ENCODE measurements at places on chromosomes 7 and 10.

DNA sequence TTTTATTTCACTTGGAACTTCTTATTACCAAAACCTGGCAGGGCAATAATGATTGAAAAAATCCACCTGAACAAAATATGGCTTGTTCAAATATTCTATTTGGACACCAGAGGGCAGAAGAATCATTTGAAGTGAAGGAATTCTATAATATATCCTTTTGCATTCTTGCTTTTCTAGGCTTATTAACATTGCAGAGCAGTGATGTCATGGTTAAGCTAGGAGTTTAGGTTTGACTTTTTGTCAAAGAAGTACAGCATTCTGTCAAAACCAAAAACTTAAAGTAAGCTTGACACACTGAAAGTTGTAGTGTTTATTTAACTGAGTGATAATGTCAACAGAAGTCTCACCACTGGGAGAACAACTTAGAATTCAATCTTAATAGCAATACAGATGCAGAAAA, 156.0 kb downstream of the SEMA3D start:
- no peak for DNase-seq

DNA sequence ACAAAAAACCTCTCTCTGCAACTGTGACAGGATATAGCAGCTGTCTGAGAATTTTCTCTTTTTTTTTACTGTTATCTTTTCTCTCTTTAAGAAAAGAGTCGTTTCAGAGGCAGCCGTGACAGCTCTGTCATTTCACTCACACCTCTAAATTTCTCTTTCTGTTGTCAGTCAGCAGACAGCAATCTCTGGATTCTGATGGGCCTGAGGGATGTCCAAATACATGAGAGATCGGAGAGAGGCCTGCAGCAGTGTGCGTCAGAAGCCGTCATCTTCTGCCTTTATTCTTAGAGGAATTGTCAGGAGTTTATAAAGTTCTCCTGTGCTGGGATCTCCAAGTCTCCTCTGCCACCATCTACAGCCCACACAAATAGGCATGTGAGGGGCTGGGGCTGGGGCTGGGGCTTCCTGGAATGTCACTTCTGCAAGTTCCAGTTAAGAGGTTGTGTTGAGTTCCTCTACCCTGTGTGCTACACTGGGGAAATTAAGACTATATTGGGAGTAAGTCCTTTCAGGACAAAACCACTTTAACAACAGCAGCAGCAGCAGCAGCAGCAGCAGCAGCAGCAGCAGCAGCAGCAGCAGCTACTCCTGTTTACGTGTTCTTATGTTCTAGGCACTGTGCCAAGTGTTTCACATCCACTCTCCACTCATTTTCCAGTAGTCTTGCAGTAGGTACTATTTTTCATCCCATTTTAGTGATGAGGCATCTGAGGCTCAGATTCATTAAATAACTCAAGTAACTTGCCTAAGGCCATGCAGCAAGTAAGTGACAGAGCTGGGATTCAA, 541.3 kb downstream of the LRMDA start:
- no peak for DNase-seq

DNA sequence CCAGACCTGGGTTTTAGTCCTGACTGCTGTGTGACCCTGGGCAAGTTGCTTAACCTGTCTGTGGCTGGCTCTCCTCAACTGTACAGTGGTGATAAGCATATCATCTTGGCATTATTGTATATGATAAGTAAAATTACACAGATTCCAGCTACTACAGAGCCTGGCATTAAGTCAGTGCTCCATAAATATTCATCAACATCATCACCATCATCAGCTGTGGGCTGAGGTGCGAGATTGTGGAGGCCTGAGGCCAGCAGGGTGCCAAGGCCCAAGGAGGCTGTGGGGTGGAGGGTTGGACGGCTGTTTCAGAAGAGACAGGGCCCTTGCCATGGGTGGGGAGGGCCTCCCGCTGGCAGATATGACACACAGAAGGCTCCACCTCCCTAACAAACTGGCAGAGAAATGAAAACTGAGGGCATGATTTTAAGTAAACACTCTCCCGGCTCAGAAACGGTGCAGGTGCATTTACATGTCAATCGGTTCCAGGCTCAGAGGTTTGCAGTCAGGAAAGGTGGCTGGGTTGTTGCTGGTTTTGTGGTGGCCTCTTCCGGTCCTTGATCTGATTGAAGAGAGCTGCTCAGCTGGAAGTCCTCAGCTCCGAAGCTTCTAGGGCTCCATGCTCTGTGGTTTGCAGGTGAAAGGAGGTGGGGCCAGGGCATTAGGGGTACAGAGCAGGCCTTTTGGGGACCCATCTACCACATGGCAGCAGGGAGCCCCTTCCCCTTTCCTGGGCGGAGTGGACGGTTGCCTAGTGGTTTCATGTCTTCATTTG, 10.2 kb downstream of the CRYGN start:
- peak; percentile 24 for DNase-seq

DNA sequence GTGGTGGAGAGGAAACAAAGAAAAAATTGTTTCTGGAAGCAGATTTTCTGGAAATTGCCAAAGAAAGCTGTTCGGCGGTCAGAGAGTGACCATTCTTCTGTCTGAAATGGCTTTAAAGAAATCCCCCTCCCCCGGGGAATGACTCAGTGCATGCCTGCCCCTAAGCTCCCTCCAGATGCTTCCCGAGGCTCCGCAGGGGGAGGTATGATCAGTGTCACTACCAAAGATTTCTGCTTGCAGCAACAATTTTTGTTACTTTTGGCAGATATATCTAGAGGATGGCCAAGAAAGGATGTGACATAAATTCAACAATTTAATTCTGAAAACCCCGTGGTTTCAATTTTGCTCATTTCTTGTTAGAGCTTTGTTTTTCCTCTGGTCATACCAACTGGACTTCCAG, 163.9 kb downstream of the JCAD start:
- no peak for DNase-seq

- no peak for DNase-seq
These were observed 566.8 kb downstream of the CNTNAP2 start for GRCh38 chr7:146683439-146683838.

DNA sequence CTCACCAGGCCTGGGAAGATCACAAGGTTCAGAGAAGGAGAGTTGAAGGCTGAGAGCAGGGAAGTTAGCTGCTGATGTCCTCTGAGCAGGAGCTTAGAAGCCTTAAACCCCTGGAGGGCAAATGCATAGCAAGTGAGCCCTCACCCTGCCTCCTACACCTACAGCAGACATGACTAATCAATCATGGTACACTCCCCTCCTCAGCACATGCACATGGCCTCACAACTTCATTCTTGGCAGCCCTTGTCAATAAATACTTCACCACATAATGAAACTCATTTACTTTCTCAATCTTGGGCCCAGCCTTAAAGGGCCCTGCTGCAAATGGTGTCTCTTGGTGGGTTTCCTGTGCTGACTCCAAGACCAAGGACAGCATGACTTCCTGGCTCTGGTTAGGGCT, 12.9 kb downstream of the MMRN2 start:
- DNase-seq: peak; percentile 1

DNA sequence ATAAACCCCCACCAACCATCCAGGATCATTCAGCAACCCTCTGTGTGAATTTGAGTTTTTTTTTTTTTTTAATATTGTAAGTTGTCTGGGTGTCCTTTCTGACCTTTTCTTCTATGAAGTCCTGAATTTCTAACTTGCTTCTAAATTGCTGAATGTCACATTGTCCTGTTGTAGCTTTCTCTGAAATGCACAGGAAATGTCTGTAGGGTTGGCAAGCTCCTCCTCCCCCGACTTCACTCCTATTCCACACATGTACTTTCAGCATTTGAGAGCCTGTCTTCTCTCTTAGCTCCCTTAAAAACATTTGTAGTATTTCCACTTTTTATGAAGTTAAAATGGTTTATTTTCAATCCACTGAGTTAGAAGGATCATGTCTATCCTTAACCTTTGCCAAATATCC, 3.3 kb upstream of the CNNM2 start:
- DNase-seq: no peak

GRCh38 chr10:70879207-70879606, 9.2 kb downstream of the PCBD1 start:
- DNase-seq: no peak

DNA sequence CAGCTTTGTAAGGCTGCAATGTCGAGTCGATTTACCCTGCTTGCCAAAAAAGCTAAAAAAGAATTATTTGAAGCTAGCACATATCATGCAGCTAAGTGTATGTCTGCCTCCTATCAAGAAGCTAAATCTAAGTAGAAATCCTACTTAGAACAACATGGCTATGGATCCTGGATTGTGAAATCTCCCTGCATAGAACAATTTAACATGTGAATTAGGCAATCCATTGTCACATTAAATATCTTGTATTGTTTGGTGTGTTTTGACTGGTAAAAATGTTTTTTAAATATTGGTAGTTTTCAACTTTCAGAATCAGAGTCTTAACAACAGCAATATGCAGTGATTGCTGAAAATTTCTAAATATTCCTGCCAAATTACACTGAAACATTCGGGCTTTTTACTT, 73.3 kb downstream of the SKIDA1 start:
- DNase-seq: no peak

GRCh38 chr7:101164071-101164840, 1.1 kb downstream of the VGF start:
- DNase-seq: no peak

GRCh38 chr7:128115821-128116723, 84.8 kb upstream of the LRRC4 start:
- DNase-seq: no peak

DNA sequence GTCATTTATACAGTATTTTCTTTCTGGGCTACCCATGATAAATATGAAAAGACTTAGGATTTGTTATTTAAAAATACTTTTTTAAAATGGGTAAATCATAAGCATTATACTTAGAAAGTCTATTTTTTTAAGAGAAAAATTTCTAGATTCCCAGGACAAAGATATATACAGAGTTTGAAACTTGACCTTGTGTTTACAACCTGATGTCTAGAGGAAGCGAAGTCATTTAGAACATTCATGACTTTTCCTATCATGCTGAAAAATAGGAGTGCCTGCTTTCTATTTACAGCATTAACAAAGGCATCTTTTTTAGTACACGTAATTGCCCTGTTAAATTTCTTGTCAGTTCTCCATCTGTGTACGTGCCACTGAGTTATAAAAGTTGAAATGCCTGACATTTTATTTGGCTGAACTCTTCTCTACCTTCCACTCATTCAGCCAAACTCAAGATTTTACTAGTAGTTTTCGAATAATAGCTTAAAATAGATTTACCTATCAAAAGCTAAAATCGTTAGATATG, 23.0 kb downstream of the GNAT3 start:
- DNase-seq: no peak

DNA sequence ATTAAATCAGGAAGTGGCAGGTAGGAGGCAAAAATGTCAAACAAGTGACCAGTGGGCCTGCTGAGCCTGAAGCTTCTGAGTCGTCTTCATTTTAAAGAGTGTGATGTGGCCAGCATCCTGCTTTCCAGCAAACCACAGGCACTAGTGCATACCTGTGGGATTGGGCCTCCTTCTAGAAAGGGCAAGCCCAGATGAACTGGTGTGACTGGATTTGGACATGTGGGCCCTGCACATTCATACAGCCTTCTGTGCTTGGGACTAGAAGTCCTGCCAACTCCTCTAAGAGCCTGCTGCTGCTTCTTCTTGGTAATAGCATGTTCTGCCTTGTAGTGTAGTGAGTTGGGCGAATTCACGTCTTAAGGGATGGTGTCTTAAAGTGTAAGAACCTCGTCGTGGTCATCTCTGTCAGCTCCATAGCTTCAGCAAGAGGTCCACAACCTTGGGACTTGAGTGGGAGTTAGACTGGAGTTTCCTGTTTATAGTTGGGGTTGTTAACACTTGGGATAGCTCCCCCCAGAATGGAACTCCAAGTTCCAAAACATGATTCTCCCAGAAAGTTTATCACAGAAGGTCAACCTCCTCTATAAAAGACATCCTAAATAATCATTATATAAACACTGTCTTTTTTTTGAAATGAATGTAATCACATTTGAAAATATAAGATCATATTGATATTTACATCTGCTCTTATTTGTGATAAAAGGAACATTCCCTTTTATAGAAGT, 11.2 kb downstream of the BMPER start:
- no peak for DNase-seq

- DNase-seq: no peak
These were observed 101.1 kb downstream of the BTAF1 start for GRCh38 chr10:92024700-92025099.

- no peak for DNase-seq
These were observed 32.2 kb upstream of the ZNF518A start for GRCh38 chr10:96097865-96098264.

DNA sequence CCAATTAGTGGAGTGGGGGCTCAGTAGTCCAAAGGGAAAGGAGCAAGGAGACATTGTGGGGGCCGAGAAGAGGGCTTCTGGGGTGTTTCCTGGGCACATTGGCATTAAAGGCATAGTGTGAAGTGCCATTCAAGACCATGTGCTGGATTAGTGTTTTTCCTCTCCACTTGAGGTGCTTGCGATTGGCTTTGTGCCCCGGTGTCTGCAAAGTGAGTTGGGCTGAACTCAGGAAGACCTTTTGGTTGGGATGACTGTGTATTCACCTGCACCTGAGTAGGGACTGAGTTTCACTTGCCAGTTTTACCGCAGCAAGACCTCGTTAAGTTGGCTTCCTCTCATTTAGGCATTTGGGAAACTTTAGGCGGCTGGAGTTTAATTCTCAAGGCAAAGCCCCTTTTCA, 73.0 kb downstream of the TCF7L2 start:
- no peak for DNase-seq

- DNase-seq: no peak
These were observed 7.1 kb upstream of the GSTO1 start for GRCh38 chr10:104247513-104248146.

- no peak for DNase-seq
These were observed 167.9 kb upstream of the ZMIZ1 start for GRCh38 chr10:78900715-78901430.
